ENCODE measurements at places on chromosomes 6 and 20.

GRCh38 chr6:33201935-33202334 is 1.3 kb downstream of the SLC39A7 start:
- DNase-seq, result no peak

- DNase-seq, result no peak
These were observed 277.7 kb upstream of the JARID2 start for GRCh38 chr6:14968056-14968637.

GRCh38 chr6:135922746-135923145 is 71.2 kb downstream of the PDE7B start:
- no peak for DNase-seq

DNA sequence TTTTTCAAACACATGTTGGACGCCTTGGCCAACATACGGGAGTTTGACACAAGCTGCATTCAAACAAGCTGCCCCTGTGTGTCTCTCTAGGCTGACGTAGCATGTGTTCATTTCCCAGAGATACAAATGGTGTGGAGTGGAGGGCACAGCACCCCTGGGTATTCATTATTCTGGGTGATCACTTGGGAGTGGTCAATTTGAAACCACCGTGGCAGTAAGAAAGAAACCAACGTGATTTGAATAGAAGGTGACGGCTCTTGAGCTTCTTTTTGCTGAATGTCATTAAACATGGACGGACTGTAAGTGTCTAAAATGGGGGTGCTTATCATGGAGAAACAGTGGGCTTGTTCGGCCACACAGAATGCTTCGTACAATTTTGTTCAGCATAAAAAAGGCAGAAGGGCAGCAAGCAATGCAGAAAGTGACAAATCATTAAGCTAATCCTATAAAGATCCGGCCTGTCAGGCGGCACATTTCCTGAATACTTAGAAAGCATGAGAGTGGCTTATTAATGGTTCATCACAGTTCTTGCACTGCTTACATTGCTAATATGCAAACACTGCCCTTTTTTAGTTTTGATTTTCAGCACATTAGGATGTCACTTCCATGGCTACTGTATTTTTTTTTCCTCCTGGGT is 1261.9 kb upstream of the CITED2 start:
- DNase-seq, result no peak

DNA sequence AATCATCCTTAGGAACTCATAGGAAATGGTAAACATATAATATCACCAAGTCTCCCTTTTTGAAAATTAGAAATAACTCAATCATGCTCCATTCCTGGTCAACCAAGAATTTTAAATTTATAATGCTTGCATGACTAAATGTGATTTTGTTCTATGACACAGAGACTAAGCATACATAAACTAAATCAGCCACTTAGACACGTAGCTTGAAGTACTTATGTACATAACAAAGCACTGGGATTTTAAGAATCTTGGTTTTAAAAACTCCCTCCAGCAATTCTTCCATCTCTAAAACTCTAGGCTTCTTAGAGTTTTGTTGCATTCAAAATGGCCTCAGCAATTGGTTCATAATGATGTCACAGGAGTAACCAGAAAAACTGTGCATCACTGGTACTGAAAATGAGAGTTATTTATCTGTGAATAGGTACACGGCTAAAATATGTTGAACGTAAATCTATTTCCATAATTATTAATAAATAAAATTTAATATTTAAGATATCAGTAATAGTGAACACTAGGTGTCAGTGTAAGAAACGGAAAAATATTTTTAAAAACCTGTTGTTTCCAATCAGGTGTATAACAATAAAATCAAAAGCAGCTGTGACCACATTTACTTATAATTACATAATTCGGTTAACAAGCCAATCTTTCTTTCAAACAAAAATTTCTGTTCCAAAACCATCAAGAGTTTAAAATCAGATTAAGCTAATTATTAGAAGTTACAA is 241.6 kb upstream of the RUNX2 start:
- no peak for DNase-seq

- no peak for DNase-seq
These were observed 429.6 kb downstream of the EPM2A start for GRCh38 chr6:145305670-145306069.

- DNase-seq, result no peak
These were observed 26.2 kb downstream of the BCAS1 start for GRCh38 chr20:54044156-54044555.

GRCh38 chr6:92568541-92568940 is 850.8 kb downstream of the EPHA7 start:
- no peak for DNase-seq

DNA sequence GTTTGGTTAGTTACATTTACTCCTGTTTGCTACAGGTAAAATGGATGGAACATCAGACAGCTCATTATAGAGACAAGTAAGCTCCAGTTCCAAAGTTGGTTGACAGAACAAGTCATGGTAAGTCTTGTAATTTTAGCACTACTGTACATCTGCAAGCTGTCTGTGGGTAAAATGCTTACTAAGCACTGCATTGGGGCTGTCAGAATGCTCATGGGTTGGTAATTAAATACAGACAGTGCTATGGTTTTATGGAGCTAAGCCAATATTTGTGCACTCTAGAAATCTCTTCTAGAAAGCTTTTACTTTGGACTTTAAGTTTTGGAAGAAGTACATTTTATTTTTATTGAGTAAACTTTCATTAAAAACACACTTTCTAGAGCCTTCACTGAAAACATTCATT is 419.2 kb upstream of the MMS22L start:
- DNase-seq, result no peak

DNA sequence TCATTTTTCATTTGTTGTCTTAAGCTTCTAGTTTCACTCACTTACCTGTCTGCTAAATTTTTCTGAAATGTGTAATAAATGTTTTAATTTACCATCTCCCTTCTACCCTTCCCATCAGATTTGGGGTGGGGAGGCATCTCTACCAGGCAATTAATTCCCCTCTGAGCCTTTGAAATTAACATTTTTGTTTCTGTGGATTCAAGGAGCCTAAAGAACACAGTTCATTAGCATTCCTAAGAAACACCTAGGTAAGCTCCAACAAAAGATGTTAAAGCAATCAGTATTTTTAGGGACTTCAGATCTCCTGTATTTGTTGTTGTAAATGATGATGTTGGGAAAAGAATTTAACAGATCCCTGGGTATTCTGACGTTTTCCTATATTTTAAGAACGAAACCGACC is 6.6 kb downstream of the TOP1 start:
- no peak for DNase-seq

DNA sequence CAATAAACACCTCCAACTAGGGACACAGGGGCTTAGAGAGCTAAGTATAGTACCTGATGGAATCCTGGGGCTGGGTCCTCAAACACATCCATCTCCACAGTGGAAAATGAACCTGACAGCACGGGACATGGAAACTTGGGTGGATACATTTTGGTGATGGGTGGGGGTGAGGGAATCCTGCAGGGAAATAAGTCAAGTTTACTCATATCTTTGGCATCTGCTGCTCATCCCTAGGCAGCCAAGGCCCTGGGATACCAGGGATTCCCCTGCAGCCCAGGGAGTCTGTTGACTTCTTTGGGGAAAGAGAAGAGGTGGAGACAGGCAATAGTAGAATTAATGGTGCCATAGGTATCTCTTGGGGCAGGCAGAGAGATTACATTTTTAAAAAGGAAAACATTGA is 6.6 kb downstream of the APOBEC2 start:
- DNase-seq, result no peak

- no peak for DNase-seq
These were observed 65.5 kb downstream of the LAMA4 start for GRCh38 chr6:112188906-112189305.

- no peak for DNase-seq
These were observed 227.9 kb downstream of the LAMA2 start for GRCh38 chr6:129110690-129111343.

DNA sequence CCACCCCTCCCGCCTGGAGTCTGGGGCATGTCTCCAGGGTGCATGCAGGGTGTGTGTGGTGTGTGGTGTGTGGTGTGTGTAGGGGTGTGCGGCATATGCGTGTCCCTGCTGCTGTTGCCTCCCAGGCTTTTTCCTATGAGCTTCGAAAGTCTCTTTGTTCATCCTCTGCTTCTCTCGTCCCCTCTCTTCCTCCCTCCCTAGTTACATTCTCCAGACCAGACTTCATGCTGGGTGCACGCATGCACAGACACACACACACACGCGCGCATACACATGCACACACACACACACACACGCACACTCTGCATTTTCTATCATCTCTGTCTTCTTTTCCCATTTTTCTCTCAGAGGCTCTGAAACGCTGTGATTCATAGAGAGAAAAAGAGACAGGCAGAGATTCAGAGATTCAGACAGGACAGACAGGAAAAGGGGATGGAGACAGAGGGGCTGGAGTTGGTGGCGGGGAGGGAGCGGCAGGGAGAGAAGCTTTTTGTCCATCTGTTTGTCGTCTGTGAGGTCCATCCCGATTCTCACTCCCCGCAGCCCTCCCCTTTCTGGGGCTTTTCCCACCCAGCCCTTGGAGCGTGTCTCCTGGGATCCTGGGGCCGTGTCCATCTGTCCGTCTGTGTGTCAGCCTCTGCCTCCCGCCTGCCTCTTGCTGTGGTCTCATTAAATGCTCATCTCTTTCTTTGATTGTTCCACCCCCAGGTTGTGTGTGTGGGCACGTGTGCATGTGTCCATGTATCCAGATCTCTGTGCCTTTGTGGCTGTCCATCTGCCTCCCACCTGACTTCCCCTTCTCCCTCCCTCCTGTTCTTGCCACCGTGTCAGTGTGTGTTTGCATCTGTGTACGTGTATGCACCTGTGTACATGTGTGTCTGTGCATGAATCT is 62.6 kb downstream of the SRC start:
- DNase-seq, result no peak

DNA sequence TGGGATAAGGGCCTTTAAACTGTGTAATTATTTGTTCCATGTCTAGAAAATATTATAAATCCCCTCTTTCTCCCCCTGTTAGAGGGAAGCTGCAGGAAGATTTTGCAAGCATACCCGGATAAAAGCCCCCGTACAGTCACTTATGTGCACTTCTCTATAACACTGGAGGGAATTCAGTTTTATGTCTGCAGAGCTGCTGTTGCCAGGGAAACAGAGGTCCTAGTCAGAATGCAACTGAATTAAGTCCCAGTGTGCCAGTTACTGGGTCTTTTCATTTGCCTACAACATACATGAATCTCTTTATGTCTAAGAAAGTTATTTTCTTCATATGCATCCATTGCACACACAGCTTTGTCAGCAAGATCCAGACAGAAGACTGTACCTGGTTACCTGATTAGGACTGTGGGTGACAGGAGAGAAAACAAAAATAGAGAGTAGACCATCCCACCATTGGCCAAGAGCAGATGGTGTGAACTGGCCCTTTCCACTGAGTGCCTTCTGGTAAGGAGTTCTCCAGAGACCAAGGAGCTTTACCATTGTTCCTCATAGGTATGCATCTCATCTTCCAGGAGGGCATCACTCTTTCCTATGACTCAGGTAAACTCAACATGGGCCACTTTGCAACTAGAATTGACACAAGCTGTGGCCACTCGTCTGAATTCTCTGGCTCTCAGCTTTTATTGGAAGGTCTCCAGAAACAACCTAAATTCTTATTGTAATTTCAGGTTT is 180.8 kb upstream of the PHACTR1 start:
- no peak for DNase-seq

DNA sequence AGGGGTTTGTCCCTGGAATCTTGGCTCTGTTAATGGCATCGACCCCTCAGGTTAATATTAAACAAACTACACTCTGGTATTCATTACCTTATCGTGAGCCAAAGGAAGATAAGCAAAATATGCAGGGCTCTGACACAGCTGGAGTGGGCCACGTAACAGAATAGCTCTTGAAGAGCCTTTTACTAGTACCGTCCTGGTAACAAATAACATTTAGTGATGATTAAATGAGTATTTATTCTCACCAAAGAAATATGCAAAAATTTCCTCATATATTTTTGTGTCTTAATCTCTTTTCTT is 20.1 kb upstream of the UTRN start:
- DNase-seq, result no peak

- DNase-seq, result no peak
These were observed 15.6 kb downstream of the GABRR2 start for GRCh38 chr6:89299466-89299850.

DNA sequence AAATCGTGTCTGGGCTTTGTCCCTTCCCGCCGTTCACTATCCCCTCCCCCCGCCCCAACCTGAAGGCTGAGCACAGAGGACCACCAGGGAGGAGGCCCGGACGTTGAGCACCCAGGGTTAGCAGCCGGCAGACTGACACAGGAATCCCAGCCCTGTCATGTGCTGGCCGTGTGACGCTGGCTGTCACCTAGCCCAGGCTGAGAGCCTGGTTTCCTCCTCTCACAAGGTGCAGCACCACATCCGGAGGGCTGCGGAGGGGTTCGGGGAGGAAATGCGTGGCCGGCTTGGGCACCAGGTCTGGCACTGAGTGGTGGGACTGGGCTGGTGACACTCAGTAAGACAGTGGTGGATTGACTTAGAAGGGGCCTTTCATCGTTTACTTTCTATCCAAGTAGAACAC is 4.6 kb upstream of the LSM14B start:
- DNase-seq, result no peak

- DNase-seq, result no peak
These were observed 112.0 kb downstream of the FYN start for GRCh38 chr6:111761212-111761611.

- DNase-seq, result no peak
These were observed 29.8 kb downstream of the TPD52L1 start for GRCh38 chr6:125183391-125183790.

DNA sequence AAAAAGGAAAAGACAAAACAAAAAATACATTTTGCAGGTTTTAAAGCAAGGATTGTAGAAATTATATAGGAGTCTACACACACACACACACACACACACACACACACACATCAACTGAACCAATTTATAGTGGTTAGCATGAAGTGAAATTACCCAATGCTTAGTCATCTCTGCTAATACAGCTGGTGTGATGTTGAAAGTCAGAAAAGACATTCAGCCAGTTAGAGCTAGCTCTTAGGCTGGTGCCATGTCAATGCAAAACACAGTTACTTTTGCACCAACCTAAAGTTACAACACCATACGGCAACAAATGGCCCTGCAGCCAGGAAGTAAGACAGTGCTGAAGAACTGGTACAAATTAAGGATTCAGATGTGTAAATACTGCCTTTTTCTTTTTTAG is 15.2 kb downstream of the FAM210B start:
- no peak for DNase-seq

DNA sequence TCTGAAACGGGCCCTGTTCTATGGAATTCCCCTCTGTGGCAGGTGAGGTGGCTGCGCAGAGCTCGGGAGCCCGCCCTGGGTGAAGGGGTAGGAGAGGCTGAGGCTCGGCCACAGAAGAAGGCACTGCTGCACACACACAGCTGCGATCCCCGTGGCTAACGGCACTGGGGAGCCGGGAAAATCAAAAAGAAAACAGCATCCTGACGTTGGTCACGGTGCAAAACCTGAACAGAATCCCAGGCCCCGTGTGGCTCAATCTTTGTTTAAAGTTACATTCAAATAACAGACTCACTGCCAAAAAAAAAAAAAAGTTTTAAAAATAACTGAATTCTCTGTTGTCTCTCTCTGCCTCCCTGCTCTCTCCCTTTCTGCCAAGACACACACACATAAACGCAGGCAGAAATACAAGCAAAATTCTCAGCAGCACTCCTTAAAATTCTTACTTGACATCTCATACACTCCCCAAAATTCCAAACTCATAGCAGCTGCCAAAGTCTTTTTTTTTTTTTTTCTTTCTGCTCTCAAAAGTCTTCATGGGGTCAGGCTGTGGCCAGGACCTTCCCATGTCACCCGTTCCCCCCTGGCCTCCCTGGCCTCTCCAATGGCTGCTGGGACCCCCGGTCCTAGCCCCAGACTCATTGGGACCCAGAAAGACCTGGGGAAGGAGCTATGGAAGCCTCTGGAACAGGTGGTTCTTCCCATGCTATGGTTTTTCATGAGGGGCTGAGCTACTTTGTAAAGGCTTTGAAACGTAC is 248.8 kb downstream of the TTLL2 start:
- DNase-seq, result no peak
